GM12892 (cell line): ENCODE measurements at places on chromosomes 2 and 18.

GRCh38 chr2:177970670-177971454 lies 101.7 kb downstream of the PDE11A start:
- no peak for DNase-seq

DNA sequence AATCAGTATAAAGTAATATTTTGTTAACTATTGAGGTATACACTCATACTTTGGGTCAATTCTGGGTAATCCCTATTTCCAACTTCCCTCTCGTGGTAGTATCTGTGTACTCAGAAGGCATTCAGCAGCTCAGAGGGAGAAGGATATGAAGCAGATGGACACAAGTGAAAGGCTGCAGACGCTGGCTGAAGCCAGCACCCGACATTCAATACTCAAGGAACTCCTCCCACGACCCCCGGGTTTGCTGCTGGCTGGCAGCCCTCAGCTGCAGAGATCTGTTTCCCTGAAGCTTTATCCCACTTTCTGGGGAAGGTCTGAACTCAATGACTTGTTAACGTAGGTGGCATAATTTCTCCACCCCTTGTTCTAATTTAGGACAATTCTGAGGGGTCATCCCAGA lies 847.3 kb upstream of the SOX11 start:
- no peak for DNase-seq

GRCh38 chr2:6986912-6987361 lies 69.7 kb downstream of the RNF144A start:
- DNase-seq = no peak

DNA sequence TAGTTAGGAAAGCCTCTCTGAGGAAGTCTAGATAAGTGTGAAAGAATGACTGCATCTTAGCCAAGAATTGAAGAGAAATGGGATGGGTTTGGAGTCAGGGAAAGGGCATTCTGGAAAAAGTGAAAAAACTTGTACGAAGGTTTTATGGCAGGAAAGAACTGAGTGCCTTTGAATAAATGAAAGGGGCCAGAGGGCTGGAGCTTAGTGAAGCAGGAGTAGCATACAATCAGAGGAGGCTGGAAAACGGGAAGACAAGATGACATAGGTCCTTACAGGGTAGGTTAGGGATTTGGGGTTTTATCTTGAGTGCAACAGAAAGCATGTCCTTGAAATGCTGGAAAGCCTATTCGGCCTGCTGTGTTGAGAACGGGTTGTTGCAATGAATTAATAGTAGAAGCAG lies 152.6 kb upstream of the RND3 start:
- DNase-seq = no peak

- DNase-seq = no peak
Measured at GRCh38 chr2:179239838-179240237, 24.8 kb downstream of the SESTD1 start.

DNA sequence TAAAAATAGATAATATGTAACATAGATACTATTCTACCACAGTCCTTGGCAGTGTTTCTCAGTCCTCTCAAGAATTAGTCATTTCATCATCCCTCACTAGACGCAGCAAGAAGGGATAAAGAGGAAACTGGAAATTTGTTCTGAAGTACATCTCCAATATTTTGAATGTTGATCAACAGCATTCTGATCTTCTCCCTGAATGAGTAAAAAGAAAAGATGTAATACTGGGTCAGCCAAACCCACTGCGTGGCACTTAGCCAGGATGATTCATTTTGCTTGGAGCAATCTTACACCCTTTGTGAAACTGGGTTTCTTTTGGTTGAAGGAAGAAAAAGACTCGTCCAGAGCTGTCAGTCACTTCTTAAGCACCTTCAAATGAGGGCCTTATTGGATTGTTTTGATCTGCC lies 54.1 kb downstream of the TAF1B start:
- DNase-seq = no peak

GRCh38 chr2:27249159-27249890 lies 13.5 kb downstream of the SLC30A3 start:
- DNase-seq = no peak

DNA sequence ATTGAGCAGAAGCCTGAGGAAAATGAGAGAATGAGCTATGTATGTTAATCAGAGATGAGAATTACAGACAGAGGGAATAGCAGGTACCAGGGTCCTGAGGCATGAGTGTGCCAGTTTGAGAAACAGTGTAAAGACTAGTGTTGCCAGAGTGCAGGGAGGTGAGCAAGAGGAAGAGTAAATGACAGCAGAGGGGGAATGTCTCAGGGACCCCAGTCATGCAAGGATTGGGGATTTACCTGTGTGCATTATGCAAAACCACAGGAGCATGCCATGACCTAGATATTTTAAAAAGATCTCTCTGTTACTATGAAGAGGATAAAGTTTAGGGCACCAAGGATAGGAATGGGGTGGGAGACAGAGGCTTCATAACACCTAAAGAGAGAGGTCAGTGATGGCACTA lies 72.1 kb downstream of the TTC32 start:
- DNase-seq = no peak

DNA sequence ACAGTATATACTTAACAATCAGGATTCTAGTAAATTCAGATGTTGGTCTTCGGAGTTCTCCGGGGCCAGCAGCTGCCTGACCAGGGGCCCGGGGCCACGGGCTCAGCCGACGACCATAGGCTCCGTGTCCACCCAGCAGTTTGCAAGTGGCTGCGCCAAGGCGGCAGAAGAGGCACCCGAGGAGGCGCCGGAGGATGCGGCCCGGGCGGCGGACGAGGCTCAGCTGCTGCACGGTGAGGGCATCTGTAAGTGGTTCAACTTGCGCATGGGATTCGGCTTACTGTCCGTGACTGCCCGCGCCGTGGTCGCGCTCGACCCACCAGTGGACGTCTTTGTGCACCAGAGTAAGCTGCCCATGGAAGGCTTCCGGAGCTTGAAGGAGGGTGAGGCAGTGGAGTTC lies 136.3 kb downstream of the NUP35 start:
- no peak for DNase-seq

DNA sequence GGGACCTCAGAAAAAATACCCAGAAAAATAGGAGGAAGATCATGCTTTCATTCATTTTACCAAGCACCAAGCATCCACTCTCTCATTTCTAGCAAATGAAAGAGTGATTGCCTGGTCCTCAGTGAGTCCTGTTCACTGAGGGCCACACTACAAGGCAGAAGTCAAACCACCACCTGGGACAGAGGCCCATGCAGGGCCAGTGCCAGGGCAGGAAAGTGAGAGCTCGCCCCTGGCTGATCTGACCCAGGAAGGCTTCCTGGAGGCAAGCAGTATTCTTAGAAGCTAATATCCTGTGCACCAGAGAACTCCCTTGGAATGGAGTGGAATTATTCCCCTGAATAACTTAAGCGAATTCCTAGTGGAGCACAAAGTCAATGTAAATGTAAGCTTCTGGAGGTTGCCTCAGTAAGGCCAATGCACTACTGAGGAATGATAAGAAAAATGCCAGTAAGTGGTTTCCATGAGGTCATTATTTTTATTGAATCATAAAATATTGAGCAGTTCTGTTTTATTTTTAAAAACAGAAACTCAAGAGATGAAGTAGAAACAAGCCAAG lies 191.6 kb upstream of the ID2 start:
- DNase-seq = no peak

DNA sequence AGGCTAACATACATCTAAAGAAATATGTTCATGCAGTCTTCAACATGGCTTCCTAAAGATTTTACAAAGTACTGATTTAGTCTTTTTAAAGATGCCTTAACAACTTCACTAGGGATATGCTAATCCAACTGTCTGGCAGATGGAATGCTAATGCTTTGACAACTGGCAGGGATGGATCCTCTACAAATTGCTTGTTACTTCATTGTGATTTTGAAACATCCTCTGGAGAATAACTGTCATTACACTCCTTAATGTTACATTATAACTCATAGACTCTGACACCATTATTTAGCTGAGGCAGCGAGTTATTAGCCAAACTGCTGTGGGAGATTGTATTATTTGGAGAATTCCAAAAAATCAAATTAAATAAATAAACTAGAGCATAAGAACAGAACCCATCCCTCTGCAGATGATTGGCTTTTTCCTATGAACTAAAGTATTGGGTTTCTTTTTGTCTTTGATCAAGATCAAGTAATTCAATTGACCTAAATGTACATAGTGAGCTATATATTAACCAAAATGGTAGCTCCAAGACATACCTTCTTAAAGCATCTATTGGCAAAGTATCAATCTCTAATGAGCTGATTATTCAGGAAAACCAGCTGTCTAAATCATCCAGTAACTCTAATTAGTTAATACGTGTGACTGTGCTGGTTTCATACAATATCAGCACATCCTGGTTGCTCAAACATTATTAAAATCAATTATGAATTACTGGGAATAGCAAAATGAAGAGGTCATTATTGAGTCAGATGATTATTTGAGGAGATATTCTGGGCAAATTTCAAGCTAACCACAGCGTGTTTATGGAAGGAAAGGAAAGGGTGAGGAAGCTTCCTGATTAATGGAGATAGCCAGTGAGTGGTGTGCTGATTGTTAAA lies 321.3 kb upstream of the TFPI start:
- no peak for DNase-seq

- no peak for DNase-seq
Measured at GRCh38 chr2:232839411-232840079, 30.5 kb upstream of the SNORC start.

GRCh38 chr2:209642146-209642820 lies 129.3 kb upstream of the UNC80 start:
- DNase-seq = no peak

GRCh38 chr2:27992787-27993401 lies 102.4 kb downstream of the BABAM2 start:
- DNase-seq = no peak

GRCh38 chr2:237552908-237553307 lies 13.5 kb upstream of the PRLH start:
- DNase-seq = no peak

DNA sequence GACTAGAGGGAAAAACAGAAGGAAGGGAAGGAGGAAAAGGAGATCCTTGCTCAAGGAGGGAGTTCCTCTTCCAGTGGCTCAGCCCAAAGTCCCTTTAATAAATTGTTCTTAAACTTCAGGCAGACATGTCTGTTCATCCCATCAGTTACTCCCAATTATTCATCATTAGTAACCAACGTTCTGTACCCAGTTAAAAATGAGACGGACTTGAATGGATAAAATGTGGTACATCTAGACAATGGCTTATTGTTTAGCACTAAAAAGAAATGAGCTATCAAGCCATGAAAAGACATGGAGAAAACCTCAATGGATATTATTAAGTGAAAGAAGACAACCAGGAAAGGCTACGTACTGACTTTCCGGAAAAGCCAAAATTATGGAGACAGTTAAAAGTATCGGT lies 50.8 kb upstream of the ACSL3 start:
- DNase-seq = no peak

DNA sequence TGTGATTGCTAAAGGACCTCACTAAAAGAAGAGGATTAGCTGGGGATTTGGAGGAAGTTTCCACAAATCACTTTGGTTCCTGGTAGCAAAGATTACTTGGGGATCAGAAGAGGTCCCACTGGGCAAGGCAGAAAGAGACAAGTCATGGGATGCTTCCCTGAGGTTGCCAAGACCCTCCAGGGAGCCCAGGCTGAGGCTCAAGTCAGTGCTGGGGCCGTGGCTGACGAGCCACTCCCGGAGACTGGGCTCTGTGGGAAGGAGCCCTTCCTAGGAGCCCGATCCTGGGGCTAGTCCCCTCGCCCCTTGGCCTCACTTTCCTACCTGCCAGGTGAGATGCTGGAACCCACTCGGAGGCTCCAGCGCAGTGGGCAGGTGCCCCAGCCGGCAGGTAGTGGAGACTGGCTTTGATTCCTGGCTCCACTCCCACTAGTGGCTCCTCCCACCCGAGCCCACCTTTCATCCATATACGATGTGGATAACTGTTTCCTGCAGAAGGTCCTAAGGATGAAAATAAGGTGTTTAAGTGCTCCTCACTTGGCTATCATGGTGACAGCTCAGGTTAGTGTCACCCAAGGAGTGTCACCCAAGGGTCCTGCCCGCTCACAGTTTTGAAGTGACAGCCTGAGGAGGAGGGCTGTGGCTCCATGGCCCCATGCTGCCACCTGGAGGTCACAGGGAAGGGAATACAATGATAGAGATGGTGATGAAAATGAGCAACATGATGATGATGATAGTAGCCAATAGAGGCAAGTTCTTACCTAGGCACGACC lies 100.5 kb downstream of the CAPN13 start:
- DNase-seq = peak; percentile 34

DNA sequence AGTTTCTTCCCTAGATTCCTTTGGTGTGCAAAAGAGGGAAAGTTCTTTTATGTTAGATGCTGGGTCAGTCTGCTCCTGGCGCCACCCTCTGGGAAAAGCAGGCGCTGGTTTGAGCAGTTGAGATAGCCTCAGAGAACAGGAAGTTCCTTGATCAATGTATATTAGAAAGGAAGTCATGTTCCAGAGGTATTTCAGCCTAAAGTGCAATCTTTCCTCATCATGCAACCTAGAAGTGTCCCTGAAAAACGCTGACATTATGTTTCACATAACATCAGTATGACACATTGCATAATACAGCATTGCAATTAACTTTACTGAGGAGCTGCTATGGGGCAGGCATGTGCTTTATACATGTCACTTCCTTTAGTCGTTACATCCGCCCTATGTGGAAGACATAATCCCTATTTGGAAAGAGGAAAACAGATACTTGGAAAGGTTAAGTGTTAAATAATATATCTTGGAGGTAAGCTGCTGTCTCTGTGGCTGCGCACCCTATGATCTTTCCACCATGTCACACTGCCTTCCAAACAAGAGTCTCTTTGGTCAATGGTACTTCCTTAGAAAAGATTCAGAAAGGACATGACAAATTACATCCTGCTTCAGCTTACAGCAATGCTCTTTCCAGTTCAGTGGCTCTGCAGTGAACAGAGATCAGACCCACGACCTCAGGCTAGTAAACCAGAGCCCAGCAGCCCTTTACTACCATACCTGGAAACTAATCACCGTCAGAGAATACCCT lies 369.7 kb downstream of the RAD51AP2 start:
- DNase-seq = no peak

DNA sequence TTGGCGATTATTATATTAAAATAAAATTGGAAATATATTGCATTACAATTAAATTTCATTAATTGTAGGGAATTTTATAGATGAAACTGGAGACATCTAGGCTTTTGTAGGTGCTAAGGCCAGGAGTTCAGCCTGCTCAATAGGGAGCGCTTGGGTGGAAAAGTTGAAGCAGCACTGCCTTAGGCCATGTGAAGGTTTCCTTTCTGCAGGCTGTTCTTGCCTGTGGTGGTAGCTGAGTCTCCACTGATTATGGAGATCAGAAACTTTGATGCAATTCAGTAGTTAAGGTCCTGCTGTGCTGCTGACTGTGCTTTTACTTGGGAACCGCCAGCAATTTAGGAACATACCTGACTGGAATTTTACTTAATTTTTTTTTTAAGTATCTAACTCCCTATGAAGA lies 179.9 kb upstream of the BOD1L2 start:
- no peak for DNase-seq
